ENCODE measurements at places on chromosomes 6 and 20.

DNA sequence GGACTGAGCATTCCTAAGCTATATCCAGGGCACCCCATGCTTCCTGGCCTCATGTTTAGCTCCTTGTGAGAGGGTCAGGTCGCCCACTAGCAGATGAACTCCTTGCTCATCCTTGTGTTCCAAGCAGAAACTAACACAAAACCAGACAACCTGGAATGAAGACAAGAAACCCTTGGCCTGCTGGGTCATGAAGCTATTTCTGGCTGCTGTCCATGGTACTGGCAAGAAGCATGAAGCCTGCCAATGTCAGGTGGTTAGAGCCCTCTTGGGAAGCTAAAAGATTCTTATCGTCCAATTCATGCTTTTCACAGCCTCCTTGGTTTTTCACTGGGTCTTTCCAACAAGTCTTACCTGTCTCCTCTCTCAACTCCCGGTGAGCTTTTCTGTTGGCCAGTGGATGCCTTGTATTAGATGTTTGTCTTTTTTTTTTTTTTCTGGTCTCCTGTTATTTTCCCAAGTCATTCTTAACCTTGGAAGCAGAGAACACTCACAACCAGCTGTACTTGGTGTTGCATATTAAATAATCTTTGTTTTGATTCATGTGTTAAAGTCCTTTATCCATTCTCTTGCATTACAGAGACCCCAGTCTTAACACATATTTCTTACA, 180.3 kb downstream of the ANKRD60 start:
- DNase-seq = peak; percentile 29

DNA sequence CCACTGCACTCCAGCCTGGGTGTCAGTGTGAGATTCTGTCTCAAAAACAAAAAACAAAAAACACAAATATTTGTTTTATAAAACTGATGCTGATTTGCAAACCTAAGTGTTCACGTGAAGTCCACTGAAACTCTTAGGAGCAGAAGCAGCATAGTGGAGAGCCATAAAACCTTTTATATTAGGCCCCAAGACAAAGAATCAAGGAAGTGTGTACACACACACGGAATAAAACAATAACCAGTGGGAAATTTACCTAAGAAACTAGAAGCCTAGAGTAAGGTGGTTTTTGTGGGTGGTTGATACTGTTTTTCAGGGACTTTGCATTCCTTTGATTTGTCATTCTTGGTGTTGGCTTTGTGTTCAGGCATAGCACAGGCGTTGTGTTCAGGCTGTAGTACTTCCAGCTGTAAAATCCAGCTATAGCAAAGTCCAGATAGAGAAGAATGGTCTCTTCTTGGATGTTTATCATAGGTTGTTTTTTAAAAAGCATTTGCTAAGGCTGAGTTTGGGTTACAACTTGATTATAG, 61.3 kb downstream of the ATRN start:
- no peak for DNase-seq

DNA sequence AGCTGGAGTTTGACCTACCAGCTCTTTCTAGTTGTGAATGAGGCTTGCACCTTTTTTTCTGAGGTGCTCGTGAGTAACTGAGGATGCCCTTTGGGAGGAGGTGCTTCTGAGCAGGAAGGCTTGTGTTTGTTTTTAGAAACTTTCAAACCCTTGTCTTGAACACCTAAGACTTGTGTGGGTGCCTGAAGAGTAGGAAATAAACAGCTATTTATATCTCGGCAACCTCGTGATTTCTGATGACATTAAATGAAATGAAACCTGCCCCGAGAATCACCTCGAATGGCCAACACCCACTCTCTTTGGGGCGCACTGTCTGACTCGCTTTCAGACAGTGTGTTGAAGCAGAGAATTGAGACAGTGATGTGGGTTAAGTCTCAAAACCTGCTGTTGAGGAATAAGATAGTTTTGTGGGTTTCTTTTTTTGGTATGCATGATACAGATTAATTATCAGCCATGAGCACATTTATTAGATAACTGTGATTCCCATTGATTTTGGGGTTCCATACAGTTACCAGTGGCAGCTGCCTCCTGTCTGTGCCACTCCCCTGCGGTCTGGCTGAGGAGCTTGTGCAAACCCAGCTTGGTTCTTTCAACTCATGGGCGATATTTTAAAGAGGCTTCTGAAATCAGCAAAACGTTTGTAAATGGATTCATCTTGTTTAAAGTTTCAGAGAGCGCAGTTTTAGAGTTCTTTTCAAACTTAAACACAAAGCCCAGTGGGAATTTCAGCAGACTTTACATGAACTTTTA, 8.4 kb downstream of the IRF4 start:
- DNase-seq = no peak

- no peak for DNase-seq
These were observed 5.3 kb downstream of the SOBP start for GRCh38 chr6:107495196-107495643.

GRCh38 chr6:3727036-3727435, 24.5 kb downstream of the PXDC1 start:
- no peak for DNase-seq

DNA sequence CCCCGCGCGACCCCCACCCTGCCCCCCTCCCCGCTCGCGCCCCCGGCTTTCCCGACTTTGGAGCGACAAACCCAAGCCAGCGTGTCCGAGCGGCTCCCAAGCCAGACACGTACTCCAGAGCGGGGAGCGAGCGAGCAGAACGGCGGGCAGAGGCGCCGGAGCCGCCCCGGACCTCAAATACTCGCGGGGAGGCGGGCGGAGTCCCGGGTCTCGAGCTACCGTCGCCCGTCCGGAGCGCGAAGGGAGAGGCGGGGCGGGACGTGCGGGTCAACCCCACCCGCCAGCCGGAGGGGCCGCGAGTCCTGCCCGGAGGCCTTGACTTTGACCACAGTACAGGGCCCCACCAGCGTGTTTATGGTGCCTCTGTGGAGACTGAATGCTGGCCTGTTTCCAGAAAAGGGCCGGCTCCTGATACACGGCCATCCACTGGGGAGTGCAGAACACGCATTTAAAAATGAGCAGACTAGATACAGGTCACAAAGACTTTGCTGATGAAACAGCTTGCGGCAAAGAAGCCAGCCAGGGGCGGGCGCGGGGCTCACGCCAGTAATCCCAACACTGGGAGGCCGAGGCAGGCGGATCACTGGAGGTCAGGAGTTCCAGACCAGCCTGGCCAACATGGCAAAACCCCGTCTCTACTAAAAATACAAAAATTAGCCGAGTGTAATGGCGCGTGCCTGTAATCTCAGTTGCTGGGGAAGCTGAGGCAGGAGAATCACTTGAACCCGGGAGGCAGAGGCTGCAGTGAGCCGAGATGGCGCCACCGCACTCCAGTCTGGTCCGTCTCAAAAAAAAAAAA, at the start of gene SERPINB6:
SERPINB6 (minus strand) TSS at position 148 of the 799 bp plus-strand sequence. CDS start 12,235 bp downstream, outside the sequence.
- DNase-seq = peak; percentile 41

- DNase-seq = no peak
These were observed 3.2 kb upstream of the ARMC12 start for GRCh38 chr6:35733633-35734032.

GRCh38 chr20:47353239-47353691, 3.2 kb downstream of the ZMYND8 start:
- no peak for DNase-seq

GRCh38 chr6:105791583-105792318, 294.4 kb upstream of the PRDM1 start:
- no peak for DNase-seq

- DNase-seq = no peak
These were observed 2.4 kb upstream of the ADNP start for GRCh38 chr20:50933589-50933988.

GRCh38 chr6:102075539-102075938, 682.0 kb downstream of the GRIK2 start:
- DNase-seq = no peak

DNA sequence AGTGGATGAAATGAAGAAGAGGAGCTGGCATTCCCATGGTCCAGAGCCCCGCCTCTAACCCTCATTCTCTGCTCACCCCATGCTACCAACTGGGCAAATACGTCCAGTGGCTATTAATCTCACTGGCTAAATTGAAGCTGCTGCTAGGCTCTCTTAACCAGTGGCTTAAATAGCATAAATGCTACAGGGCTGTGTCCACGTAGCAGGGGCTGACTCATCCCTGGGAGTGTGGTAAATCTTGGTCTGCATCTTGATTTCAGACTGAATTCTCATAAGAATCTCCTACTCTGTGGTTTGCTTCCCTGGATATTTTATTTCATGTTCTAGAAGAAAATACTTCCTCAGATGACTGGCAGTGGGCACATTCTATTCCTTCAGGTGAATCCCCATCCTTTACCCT, 193.1 kb upstream of the ARG1 start:
- peak; percentile 7 for DNase-seq

Data from H54 (cell line).